GM23338 (cell line): ENCODE measurements at places on chromosomes 5 and 9.

DNA sequence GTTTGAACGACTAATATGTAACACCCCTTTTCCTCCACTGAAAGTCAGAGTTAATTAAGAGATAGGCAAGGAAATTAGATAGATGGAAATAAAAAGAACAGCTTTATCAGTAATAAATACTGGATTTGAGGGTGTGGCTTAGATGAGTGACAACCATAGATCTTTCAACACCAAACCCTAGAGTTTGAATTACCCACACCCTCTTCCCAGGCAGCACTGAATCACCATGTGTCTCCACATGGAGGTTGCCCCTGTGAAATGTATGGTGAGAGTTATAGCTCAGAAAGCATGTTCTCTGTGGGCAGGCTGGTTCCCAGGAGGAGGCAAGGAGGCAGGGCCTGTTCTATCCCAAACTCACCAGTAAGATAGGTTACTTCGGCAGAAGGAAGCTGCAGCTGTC, 69.7 kb downstream of the TMEM174 start:
- DNase-seq, result no peak

- DNase-seq, result no peak
These were observed 719.2 kb upstream of the ARRDC3 start for GRCh38 chr5:92102313-92102712.

DNA sequence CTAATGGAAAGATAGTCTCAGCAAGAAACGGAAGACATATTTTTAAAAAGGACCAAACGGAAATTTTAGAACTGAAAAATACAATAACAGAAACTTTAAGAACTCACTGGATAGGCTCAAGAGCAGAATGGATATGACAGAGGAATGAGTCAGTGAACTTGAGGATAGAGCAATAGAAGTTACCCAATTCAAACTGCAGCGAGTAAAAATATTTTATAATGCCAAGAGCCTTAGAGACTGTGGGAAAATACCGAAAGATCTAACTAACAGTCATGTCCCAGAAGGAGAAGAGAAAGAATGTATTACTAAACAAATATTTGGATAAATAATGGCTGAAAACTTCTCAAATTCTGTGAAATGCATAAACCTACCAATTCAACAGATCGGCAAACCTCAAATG, 40.8 kb downstream of the ADAMTS2 start:
- DNase-seq, result no peak

- peak; percentile 62 for DNase-seq
These were observed 955 bp downstream of the QRFP start for GRCh38 chr9:130895481-130896232.
